Vagina (tissue), 2 donors: ENCODE measurements at places on chromosomes 12 and 14.
A peak's percentile ranks its signal among the peaks of the same experiment; 100 is the strongest.

DNA sequence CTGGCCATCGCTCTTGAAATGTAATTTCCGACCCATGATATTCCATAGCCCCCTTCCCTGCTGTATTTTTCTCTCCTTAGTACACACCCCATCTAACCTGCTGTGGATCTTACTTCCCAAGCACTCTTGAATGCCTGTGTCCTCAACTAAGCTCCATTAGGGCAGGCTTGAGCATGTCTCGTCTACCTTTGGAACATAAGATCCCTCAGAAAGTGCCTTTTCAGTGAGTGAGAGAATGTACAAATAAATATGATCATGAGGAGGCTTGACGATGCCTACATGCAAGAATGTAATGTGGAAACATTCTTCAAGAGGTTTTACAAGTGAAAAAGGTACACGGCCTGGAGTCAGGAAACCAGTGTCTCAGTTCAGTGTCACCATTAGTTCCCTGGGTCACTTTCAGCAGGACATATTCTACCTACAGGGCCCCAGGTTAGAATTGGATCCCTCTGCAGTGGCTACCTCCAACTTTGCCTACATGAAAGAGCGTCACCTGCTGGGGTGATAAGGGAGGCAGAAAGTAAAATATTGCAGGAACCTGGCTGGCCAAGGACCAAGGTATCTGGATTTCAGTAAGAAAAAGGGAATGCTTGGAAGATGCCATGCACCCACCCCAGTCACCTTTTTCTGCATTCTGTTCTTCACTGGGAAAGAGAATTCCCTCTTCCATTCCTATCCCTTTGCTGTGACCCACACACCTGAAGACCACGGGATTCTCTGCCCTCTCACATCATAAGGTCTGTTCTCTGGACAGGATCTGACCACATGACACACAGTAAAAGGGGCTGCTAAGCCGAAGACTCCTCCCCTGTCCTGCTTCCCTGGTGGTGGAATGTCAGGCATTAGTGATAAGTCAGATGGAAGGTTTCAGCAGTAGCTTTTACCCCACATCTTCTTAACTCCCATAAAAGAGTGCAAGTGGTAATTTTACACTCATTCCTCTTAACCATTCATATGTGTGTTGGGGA, 24.6 kb upstream of the SERPINA1 start:
- DNase-seq, result peak; percentile 62

- DNase-seq, result no peak
Observed at GRCh38 chr12:66612090-66612775, 66.6 kb downstream of the GRIP1 start.

GRCh38 chr12:7439579-7440505, 4.1 kb downstream of the CD163L1 start:
- no peak for DNase-seq

DNA sequence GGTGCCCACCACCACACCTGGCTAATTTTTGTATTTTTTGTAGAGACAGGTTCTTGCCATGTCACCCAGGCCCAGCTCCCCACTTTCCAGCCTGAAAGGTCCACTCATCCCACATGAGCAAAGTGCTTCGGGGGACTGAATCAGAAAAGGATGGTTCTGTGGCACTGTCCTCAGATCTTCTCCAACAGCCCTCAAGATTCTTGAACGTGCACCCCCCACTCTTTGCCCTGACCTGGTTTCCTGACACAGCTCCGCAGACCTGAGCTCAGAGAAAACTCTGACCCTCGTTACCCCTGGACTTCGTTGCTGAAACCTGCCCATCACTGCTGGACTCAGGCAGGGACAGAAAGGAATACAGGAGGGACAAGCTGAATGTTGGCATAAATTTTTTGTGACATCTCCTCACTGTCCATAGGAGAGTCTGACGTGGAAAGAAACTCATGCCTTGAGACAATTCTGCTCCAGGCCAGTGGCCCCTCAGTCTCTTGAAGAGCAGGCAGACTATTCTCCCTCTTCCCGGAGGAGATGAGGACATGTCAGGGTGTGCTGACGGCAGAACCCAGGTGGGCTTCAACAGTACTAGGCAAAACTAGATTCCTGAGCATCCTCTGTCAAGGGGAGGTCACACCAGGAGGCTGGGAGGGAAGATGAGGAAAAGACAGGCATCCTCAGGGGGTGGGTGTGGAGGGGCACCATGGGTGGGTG, 149.3 kb downstream of the DPF3 start:
- peak; percentile 69 for DNase-seq

GRCh38 chr14:83255015-83255726, 1721.5 kb upstream of the SEL1L start:
- DNase-seq, result no peak

- no peak for DNase-seq
Observed at GRCh38 chr12:40647651-40648050, 44.6 kb upstream of the CNTN1 start.

- no peak for DNase-seq
Observed at GRCh38 chr14:90940318-90940962, 120.0 kb downstream of the RPS6KA5 start.

- DNase-seq, result no peak
Observed at GRCh38 chr12:91100906-91101305, 10.4 kb downstream of the LUM start.

DNA sequence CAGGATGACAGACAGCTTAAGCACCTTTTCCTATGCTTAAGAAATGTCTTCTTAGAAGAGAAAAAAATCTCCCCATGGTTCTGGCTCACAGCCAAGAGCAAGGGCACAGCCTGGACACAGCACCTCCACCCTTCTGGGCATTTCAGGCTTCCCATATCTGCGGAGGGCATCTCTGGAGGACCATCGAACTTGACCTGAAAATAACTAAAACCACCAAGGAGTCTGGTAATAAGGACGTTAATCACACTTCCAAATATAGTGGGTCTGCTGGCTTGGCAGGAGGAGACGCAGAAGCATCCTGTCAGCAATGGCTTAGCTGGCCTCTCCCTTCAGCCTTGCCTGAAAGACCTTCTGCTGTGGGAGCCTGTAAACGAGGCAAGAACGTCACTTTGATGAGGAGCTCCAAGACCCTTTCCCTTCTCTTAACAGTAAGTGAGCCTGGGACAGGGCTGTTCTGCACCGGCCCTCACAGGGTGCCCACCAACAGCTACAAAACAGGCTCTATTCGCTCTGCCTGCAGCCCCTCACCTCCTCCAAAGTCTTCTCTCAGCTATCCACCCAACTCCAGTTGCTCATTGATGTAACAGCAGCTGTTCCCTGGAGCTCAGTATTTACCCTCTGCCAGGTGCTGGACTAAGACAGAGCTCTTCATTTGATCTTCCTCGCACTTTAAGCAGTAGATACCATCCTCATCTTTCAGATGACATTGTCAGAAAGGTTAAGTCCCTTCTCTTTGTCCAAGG, 13.2 kb downstream of the SETD3 start:
- DNase-seq, result no peak

- DNase-seq, result no peak
Observed at GRCh38 chr12:15522574-15523187, 200.4 kb downstream of the PTPRO start.

DNA sequence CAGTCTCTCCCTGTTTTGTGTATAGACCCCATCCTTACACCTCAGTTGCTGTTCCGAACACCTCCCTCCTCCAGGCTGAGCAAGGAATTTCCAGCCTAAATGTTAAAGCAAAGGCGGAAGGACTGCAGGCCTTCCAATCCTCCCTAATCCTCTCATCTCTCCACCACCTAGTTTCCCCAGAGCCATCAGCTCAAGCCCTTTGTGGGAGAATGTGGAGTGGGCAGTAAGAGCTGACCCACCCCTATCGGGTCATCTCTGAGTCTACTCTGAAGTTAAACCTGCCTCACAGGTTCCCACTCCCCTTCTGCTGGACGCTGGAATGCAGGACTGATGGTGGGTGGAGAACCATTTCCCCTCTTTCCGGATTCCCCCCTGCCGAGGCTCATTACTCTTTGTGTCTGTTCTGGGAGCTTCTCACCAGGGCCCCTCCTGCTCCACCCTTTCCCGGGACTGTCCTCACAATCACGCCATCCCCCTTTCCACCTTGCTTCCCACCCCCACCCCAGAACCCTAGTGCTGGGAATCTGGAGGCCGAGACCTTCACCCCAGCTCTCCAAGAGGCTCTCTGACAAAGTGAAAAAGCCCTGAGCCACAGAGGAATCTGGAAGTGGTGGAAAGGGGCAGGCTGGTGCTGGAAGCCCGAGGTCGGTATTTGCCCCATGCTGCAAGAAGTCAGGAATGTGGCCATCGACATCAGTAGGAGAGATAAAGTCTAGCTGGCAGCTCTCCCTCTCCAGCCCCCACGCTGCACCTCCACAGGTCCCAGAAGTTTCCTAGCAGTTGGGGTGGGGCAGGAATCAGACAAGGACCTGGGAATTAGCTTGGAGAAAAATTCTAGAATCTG, 3.3 kb upstream of the KRT18 start:
- no peak for DNase-seq

GRCh38 chr12:114799574-114800487, 115.9 kb upstream of the TBX3 start:
- DNase-seq, result no peak

DNA sequence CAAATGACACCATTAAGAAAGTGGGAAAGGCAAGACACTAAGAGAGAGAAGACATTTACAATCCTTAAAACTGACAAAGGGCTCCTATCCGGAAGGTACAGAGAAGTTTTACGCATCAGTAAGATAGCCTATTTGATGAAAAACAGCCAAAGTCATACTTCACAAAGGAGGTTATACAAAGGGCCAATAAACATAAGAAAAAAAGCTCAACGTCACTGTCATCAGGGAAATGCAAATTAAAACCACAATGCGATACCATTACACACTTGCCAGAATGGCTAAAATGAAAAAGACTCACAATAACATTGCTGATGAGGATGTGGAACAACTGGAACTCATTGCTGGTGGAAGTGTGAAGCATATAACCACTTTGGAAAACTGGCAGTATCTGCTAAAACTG, 168.6 kb upstream of the FAR2 start:
- DNase-seq, result no peak

GRCh38 chr14:26820138-26820537, 222.3 kb upstream of the NOVA1 start:
- DNase-seq, result no peak

DNA sequence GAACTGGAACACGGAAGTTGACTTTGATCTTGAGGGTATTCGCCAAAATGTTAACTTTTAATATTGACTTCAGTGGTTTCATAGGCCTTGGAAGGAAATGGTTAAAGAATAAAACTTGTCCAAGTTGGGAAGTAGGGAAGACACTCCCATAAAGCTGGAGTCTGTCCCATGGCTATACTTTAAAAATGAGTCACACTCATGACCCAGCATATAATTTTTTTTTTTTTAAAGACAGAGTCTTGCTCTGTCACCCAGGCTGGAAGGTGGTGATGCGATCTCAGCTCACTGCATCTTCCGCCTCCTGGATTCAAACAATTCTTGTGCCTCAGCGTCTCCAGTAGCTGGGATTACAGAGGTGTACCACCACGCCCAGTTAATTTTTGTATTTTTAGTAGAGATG, 19.6 kb downstream of the TMPRSS12 start:
- no peak for DNase-seq

- no peak for DNase-seq
Observed at GRCh38 chr14:34262127-34262910, 199.7 kb downstream of the SPTSSA start.

GRCh38 chr14:69050240-69051184, 71.4 kb upstream of the ACTN1 start:
- DNase-seq, result no peak

- DNase-seq, result no peak
Observed at GRCh38 chr12:51798501-51798900, 50.0 kb downstream of the FIGNL2 start.

DNA sequence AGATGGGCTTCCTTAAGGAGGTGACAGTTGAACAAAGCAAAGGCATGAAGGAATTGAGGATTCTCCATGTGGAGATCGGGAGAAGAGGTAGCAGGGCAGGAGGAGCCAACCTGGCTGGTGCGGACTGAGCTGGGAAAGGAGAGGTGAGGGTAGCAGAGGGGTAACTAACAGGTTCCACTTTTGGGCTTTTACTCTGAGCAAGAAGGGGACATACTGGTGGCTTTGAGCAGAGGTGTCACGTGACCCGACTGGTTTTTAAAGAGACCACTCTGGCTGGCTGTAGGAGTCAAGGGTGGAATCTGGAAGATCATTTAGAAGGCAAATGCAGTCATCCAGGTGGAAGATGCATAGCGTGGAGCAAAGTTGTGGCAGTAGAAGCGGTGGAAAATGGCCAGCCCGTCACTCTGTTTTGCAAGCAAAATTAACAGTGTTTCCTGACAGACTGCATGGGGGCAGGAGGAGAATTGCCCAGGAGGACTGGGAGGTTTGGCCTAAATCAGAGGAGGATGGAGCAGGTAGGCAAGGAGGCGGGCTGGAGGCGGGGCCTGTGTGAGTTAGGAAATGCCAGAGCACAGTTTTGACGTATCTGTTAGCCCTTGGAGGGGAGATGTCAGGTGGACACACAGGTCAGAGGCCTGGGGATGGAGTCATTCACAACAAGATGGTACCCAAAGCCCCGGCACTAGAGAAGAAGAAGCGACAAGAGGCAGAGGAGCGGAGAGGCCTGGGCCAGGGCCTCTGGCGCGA, 156.3 kb upstream of the FKBP4 start:
- DNase-seq, result no peak

DNA sequence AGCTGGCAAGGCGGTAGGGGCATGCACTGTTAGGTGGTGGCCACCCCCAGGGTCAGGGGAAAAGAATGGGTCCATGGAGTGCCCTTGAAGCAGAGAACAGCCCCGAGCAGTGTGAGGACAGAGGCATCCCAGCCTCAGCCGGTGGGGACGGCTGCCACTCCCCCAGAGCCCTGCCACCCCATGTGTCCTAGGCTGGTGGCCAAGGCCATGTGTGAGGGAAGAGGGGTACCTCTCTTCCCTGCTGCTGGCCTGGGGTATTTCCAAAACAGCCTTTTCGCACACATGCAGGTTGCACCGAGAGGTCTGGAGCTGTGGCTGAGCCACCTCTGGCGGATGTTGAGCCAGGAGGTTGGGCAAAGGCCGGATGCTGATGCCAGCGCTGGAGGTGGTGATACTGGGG, 19.9 kb downstream of the RFLNA start:
- no peak for DNase-seq

DNA sequence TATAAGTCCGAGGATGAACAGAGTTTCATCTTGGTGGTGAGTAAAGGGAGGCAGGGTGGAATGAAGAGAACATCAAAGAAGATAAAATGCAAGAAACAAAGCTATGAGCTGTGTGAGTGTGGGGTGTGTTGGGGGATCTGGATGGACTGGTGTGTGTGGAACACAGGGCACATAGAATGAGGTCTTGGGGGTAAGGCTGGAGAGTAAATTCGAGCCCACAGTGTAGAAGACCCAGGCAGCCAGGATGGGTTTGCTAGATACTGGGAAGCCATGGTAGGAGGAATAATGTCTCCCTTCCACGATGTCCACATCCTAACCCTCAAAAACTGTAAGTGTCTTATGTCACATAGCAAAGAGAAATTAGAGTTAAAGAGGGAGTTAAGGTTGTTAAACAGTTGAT, 6.8 kb downstream of the KCNMB4 start:
- DNase-seq, result no peak
